Activated CD4-positive, alpha-beta T cell treated with anti-CD3 and anti-CD28 coated beads for 24 hours (primary cell): ENCODE measurements at places on chromosomes 1 and 21.
A peak's percentile ranks its signal among the peaks of the same experiment; 100 is the strongest.

DNA sequence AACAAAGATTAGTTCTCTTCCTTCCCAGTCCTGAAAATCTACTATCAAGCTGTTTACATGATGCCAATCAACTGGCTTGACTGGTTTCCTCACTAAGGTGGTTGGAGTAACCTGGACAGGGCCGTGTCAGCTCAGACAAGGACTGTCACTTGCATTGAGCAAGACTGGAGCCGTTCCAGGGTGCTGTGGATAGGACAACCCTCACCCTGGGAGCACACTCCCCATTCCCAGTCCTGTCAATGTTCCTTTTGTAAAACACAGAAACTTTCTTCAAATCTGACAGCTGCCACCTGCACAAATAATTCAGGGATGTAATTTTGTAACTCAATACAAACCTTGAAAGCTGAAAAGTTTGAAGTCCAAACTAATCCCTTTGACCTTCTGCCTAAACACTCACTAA, 31.4 kb downstream of the PLPP3 start:
- DNase-seq = no peak

GRCh38 chr21:45788637-45789506, 145.3 kb downstream of the PCBP3 start:
- DNase-seq = no peak

GRCh38 chr21:33021150-33021549, 4.6 kb upstream of the OLIG2 start:
- DNase-seq = no peak

- no peak for DNase-seq
Observed at GRCh38 chr1:230682274-230682673, 31.6 kb downstream of the AGT start.

- DNase-seq = no peak
Observed at GRCh38 chr1:58818075-58818474, 34.2 kb upstream of the JUN start.

GRCh38 chr1:51101976-51102375, at the start of gene C1orf185:
Gene C1orf185, plus strand, starts transcription at chr1:51102228. Its CDS starts 6 bp downstream, at chr1:51102234.
- no peak for DNase-seq

- peak; percentile 15 for DNase-seq
Observed at GRCh38 chr21:41953831-41954653, at the start of gene C2CD2. Gene C2CD2, minus strand, starts transcription at chr21:41954018. Its CDS starts 370 bp downstream, at chr21:41953648.

DNA sequence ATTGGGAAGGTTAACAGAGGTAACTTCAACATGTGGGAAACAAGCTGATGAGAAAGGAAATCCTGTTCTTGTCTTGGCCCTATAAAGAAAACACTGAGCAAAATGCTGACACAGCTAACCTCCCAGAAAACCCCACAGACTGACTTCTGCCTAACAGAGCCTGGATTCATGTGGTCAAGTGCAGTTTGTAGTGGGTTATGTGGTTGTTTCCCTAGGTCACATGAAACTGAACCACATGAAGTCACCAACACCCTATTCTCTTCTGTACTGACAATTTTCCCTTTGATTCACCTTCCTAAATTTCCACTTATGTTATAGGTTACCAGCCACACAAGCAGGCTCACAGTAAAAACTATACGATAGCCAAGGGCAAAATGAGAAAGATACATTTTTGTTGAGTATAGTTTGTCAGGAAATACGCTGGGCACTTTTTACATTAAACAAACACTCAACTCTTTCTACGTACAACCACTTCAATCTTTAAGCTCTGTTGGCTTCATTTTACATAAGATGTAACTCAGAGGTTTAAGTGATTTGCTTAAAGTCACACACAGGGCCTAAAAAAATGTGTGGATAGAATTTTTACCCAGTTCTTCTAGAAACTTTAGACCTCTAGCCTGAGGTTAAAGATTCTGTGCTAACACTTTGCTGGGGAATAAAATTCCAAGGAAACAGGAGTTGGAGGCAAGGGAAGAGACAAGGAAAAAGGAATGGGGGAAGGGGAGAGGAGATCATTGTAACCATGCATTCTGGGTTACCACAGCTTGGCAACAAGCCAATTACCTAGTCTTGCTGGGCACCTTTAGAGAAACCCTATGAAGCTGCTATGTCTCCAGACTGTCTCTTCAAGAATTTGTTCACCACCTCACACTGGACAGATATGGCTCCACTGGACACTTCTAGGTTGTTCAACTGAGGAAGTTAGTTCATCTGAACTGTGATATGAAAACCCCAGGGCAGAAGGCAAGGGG, 601.6 kb upstream of the USP24 start:
- no peak for DNase-seq

GRCh38 chr1:213014642-213015041, 1.0 kb downstream of the ANGEL2 start:
- peak; percentile 3 for DNase-seq

DNA sequence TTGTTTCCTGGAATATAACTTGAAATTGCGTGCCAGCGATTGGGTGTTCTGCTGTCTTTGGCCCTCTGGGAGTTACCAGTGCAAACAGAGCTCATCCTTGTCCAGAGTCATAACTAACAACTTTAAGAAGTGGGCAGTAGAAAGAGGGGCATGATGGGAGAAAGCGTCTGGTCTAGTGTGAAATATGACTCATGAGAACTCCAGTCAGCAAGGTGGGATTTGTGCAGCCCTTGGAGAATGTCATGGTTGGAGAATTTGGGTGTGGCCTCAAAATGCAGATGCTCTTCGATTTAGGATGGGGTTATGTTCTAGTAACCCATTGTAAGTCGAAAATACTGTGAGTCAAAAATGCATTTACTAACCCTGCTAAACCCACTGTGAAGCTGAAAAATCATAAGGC, 12.9 kb downstream of the ATP1B1 start:
- no peak for DNase-seq

DNA sequence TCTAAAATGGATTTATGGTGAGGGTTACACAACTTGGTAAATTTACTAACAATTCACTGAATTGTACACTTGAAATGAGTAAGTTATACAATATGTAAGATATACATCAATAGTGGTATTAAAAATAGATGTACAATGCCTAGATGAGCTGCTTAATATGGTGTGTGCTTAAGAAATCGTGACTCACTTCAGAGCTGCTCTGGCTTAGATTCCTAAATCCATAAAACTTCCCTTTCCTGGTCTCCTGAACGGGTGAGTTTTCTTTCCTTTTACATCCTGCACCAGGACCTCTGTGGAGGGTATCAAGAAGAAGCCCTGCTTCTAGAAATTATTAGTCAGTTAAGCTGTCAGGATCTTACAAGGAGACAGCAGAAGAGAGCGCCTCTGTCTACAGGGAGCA, 30.4 kb downstream of the H3-3A start:
- DNase-seq = no peak

DNA sequence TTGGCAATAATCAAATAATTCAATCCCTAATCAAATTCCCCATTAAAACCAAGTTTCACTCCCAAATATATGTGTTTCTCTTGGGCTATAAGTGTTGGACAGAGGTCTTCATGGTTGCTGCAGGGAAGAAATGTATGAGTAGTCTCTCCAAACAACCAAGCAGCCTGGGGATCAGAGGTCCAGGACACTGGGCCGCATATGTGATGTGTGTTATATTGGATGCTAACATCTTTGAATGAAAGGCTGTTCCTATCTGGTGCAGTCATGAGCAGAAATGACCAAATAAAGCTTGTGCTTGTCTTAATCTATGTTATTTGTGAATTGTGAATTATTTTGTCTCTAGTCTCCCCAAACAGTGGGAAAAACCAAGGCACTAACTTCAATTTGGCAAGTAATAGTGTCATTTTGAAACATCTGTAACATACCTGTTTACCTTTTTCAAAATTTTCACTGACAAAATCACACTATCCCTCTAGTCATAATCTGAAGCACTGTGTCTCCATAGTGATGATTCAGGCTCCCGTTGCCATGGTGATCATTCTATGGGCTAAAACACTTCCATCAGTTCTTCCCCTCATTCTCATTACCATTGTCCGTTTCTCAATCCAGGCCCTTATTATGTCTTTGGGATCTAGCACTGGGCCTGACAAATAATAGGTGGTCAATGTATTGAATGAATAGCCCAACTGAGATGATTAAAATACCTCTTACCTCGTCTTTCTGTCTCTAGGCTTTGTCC, 12.5 kb upstream of the TADA1 start:
- no peak for DNase-seq

GRCh38 chr1:7861452-7861851, 8.6 kb upstream of the UTS2 start:
- DNase-seq = no peak

GRCh38 chr1:159869607-159870006, 7.2 kb upstream of the VSIG8 start:
- DNase-seq = no peak

GRCh38 chr1:74650561-74650960, 23.0 kb downstream of the ERICH3 start:
- no peak for DNase-seq

GRCh38 chr1:230459465-230459864, 33.3 kb upstream of the PGBD5 start:
- no peak for DNase-seq
